Astrocyte of the hippocampus (primary cell): ENCODE measurements at places on chromosomes 11 and 22.

DNA sequence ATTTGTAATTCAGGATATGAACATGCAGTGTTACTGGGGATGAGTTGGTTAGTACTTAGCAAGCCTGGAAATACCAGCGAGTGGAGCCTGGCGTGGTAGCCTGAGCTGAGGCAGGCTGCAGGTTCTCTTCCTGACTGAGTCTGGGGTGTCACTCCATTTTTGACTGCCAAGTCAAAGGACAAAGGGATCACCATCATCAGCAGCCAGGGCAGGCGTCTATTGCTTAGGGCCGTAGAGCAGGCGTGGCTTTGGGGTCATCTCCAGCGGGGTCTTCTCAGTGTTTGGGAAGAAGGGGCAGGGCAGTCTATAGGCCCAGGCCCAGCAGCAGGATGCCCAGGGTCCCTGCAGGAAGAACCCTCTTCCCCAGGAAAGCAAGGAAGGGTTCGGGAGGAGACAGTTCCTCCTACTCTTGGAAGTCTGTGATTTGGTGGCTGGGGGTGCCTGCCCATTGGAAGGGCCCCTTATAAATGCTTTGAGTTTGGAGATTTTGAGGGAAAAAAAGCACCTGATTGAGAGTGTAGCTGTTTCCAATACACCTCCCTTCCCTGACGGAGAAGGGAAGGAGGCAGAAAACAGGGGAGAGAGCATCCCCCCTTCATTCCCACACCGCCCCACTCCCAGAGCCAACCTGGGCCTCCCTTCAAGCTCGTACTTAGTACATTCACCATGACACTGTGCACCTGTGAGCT, 51.5 kb upstream of the SPATA19 start:
- no peak for DNase-seq

DNA sequence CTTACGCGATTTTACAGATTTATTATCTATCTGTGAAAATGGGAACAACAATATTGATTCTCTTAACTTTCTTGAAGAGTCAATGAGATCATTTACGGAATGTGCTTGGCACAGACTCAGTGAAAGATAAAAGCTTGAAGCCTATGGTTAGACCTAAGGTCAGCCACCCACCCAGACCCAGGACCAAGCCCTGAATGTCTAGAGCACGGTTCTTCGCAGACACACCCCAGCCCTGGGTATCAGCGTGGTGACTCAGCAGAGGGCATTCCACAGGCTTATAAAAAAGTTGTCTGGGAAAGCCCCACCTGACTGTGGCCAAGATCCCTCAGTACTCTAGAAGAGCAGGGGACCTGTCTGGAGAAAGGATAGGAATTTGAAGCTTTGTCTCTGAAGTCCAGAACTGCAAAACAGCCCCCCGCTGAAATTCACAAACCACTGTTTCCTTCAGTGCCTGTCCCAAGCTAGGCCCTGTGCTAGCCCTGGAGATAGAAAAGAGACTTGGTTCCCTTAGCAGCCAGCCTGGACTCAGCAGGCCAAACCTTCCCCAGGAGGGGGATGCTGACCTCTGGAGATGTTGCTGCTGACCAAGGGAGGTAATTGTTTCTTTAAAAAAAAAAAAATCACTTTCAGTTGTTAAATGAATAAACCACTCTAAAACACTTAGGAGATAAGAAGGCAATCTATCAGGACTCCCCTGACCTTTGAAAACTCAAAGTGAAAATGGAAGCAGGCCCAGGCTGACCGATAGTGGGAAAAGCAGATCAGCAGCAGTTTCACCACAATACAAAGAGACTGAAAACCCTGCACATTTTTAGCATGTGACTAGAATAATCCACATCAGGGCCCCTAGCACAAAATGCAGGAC, 114.0 kb downstream of the ABTB2 start:
- peak; percentile 90 for DNase-seq

DNA sequence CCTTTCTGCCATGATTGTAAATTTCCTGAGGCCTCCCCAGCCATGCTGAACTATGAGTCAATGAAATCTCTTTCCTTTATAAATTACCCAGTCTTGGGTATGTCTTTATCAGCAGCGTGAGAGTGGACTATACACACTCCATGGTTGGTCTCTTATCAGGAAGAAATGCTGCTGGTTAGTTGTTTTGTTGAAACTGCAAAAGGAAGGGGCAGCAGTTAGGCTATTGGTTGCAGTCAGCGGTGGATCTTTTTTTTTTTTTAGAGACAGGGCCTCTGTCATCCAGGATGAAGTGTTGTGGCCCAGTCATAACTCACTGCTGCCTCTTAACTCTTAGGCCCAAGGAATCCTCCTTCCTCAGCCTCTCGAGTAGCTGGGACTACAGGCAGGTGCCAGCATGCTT, 51.7 kb downstream of the HSD17B12 start:
- no peak for DNase-seq

DNA sequence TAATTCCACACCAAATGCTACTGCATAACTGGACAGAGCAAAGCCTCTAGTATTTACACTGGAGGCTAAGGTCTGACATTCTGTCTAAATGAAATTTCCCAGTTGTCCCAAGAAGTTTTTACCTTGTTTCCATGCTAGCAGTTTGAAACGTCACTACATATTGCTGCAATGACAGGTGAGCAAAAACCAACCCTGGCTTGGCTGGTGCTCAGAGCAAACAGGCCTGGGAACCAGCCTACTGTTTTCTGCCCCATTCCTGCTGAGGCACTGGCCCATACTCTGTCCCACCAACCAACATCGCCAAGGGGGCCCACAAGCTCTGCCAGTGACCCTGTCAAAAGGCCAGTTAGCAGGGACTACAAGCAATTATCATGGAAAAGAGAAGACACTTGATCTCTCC, 131.1 kb downstream of the MPPED2 start:
- DNase-seq, result no peak

DNA sequence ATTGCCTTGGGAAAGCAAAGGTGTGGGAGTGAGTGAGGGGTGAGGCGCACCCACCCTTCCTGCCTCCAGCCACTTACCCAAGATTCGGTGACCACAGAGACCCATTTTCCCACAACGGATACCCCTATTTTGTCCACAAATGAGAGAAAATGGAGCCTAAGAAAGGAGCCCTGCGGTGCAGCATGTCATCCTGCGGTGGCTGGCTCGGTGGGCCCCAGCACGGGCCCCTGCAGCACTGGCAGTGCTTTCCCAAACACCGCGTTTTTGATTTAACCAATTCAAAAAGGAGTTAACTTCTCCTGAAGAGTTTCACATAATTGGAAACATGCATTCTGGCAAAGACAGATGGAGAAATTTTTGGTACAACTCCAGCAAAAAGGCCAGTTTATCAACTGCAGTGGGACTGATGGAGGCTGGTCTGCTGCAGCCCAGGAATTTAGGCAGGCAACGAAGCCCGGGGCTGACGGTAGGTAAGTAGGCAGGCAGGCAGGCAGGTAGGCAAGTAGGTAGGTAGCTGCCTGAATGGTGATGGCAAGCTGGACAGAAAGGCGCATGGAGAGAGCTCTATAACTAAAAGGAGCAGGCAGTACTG, 84.2 kb downstream of the FDX1 start:
- peak; percentile 20 for DNase-seq

- no peak for DNase-seq
Measured at GRCh38 chr11:116637766-116638165, 135.0 kb downstream of the BUD13 start.

DNA sequence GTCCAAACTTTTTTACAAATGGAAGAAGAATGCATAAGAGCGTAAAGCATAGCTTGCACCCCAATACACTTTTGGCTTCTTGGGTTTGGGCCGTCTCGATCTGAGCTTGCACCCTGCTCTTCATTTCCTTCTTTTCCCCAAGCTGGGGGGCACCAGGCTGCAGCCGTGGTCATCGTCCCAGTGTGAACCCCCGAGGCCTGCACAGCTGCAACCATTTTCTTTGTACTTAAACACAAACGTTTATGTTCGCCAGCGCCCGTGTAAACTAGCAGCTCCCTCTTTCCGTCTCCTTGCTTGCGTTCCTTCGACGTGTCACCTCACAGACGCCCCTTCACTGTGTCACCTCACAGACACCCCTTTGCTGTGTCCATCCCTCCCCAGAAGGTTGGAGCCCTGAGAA, 10.1 kb downstream of the KRTAP5-5 start:
- no peak for DNase-seq

GRCh38 chr22:30033901-30034300, 46.4 kb upstream of the HORMAD2 start:
- DNase-seq, result no peak

DNA sequence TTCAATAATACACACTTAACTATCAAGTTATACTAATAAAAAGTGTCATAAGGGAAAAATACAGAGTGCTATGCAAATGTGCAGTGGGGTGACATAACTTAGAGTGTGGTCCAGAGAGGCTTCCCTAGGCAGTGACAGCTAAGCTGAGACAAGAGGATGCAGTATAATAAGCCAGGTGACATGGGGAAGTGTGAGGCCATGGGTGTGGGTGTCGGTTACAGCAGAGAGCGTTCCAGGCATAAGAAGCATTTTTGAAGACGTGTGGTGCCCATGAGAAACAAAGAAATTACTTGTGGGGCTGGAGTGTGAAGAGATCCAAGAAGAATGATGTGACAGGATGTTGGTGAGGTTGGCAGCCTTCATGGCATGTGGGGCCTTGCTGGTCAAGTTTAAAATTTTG, 78.1 kb upstream of the PICALM start:
- no peak for DNase-seq

GRCh38 chr11:706957-707816, 1.2 kb downstream of the EPS8L2 start:
- DNase-seq, result peak; percentile 74

DNA sequence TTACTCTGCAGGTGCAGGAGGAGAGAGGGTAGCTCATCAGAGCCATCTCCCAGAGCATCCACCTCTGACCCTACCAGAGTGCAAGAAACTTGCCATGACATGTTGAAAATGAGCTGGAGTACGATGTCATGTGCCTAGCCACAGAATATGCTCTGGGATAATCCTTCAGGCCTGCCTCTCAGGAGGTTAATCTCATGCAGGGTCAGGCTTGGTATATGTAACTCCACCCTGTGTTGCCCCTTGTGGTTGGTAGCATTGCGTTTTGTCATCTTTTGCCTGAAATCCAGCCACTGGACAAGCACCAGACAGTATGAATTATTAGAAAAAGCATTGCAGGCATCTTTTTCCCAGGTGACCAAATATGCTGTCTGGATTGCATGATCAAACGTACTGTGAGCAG, 36.2 kb downstream of the CNTF start:
- no peak for DNase-seq

DNA sequence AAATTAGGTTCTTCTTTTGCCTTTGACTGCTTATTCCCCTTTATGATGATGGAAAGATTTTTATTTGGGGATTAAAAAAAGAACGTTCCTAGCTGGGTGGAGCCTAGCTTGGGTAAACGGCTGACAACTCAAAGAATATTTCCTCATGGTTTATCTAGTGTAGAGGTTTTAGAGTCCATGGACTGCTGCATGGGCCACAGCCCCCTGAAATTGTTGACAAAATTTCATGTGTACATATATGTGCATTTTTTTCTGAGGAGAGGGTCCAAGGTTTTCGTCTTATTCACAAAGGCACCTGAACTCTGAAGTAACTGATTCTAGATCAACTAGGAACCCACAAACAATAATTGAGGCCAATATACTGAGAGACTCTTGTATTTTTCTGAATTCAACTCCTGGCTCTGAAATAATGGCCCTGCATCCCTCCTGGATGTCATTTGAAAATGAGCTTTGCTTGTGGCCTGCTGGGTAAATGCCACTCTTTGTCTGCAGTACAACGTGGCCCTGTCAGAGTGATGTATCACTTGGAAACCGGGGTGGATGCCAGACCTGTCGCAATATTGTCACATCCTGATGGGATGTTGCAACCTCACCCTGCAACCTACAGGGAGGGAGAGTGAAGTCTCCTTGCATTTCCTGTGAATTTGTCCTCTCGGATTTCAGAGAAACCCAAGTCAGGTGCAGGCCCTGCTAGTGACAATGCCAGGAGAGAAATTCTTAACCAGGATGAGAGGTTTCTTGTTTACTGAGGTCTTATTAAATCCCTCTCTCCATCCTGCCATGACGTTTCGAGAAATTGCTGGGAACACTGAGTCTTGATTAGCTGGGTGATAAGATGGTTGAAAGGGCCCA, 33.8 kb downstream of the EHF start:
- peak; percentile 53 for DNase-seq

GRCh38 chr11:69075421-69076128, 26.8 kb downstream of the TPCN2 start:
- DNase-seq, result peak; percentile 100

- no peak for DNase-seq
Measured at GRCh38 chr22:43642319-43643206, 169.5 kb downstream of the EFCAB6 start.

- DNase-seq, result no peak
Measured at GRCh38 chr11:83782329-83782728, 496.2 kb upstream of the CCDC90B start.

DNA sequence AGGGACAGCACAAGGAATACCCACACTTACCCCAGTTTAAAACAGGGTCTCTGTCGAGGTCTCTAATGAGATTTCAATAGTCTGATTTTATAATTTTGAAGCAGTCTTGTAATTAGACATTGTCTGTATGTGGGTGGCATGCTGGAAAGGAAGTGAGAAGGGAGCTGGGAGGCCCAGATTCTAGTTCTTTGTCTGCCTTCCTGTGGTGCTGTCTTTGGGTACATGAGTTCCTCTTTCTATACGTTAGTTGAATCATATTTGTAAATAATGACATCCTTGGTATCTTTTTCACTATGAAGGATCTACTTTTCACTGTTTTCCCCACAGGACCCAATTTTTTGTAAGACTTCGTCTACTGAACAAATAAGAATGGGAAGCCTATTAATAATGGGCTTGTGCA, 42.0 kb upstream of the TENM4 start:
- DNase-seq, result no peak
